Mesendoderm (in vitro differentiated cells): ENCODE measurements at places on chromosomes 13 and 19.

DNA sequence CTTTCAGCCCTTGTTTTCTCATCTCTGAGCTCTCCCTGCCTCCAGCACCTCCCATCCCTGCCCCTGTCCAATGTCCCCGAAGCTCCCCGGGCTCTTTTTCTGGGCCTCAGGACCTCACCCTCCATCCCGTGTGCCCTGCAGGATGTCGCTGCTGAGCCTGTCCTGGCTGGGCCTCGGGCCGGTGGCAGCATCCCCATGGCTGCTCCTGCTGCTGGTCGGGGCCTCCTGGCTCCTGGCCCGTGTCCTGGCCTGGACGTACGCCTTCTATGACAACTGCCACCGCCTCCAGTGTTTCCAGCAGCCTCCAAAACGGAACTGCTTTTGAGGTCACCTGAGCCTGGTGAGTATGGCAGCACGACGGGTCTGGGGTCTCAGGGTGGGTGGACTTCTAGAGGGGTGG lies 51.1 kb upstream of the CYP4F8 start:
- DNase-seq = no peak

GRCh38 chr13:66098931-66099628 lies 1131.1 kb downstream of the PCDH9 start:
- DNase-seq = no peak

- no peak for DNase-seq
These were observed 208.9 kb upstream of the TMTC4 start for GRCh38 chr13:100883453-100883852.

GRCh38 chr19:30896554-30896953 lies 452.7 kb downstream of the TSHZ3 start:
- DNase-seq = peak; percentile 94

DNA sequence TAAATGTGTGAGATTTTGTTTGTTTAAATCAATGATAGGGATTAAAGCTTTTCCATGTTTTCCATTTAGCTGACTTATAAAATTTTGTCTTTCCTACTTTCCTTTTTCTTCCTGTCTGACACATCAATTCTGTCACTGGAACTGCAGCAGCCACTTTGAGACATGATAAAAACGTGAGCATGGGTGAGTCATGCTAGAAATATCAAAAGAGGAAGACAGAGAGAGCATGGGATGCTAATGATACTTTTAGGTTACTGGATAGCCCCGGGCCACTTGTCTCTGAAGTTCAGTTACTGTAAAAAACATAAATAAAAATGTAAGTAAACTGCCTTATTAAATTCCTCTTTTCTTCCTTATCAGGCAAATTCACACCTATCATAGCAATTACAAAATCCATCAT lies 1332.0 kb upstream of the PCDH20 start:
- peak; percentile 51 for DNase-seq

DNA sequence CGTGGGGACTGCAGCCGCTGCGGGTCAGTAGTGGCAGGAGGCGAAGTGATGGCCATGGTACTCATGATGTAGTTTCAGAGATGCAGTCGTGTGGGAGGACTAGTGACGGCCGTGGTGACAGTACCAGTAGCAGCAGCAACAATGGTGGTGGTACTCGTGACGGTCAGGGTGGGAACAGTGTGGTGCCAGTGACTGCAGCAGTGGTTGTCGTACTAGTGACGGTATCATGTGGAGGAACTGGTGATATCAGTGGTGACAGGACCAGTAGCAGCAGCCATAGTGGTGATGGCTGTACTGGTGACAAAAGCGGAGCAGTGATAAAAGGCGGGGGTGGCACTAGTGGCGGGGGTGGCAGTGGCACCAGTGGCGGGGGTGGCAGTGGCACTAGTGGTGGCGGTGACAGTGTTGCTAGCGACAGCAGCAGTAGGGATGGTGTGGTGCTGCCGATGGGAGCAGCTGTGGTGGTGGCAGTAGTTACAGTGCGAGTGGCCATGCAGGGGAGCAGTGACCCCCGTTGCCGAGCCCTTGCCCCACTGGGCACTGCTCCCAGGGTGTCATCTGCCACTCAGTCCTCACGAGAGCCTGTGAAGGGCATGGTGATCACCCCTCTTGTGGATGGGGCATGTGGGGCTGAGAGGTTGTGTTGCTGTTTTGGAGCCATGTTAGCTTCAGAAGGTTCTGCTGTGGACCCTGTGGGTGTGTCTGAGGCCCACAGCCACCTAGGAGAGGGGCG lies 22.7 kb downstream of the ADPRHL1 start:
- no peak for DNase-seq

- DNase-seq = no peak
These were observed 11.3 kb upstream of the MPHOSPH8 start for GRCh38 chr13:19622193-19622592.

GRCh38 chr13:32669030-32669646 lies 82.9 kb downstream of the PDS5B start:
- DNase-seq = peak; percentile 65

DNA sequence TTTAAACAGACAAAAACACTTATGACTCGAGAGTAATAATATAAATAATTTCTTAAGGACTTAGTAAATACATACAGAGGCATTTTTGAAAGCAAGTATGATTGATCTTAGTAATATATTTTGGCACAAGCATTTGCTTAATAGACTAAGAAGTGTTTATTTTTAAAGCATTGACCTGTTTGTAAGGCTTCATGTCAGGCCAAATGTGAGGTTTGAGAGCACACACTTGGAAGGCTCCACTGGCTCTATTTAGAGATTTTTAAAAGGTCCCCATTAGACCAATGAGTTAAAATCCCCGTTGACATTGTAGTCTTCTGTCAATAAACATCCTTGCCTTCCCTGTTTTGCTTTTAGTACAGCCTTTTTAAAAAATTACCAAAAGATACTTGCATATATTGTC lies 50.4 kb downstream of the ATP8A2 start:
- no peak for DNase-seq

- DNase-seq = no peak
These were observed 5.3 kb upstream of the SLC35E1 start for GRCh38 chr19:16577531-16577985.

DNA sequence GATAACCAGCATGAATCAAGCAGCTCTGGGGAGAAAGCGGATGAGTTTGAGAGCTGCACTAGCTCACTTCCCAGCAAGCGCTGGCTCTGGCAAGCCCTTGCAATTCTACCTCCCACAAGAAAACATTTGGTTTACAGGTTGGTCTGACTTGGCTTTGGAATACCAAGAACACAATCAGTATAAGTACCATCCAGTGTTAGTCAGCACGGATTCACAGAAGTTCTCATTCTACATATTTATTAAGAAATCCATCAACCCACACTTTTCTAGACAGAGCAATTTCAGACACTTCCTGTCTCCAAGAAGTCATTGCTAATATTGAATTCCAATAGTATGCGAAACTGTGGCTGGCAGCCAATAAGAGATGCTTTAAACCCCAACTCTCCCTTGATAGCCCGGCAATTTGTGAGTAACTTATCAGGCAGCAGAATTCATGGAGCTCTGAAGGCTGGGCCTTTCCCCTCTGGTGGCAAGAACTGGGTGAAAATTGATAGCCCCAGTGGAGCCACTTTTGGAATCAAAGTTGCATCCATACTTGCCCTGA lies 59.4 kb upstream of the WASF3 start:
- no peak for DNase-seq

DNA sequence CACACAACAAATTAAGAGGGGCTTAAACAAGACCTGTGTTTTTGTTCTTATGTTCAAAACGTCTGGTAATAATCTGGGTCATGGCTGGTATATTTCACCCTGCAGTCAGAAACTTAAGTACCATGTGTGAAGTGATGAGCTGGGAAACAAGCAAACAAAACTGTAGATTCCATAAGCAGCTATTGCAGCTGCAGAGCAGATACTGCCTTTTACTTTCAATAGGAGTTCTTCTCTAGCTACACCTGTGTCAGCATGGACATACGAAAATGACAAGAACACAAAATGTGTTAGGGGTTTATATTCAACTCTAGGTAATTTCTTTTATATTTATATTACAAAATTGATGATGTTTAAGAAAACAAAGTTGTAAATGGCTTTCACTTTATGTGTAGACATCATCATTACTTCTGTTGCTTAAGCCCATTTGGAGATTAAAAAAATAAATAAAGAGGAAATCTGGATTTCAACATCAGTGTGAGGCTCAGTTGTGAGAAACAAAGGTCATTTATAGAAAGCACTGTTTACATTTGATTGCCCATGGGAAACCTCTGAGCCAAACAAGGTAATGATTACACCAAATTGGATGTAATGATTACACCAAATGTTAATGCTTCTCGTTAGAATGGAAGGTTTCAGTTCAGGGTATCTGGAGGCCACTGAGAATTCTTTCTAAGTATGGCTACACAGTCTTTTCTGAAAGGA lies 451.0 kb upstream of the SLC10A2 start:
- no peak for DNase-seq

- no peak for DNase-seq
These were observed 5.3 kb upstream of the ATG4D start for GRCh38 chr19:10538204-10538983.

- no peak for DNase-seq
These were observed 73.4 kb downstream of the SPACA7 start for GRCh38 chr13:112449545-112449930.

- no peak for DNase-seq
These were observed 9.9 kb upstream of the FUT5 start for GRCh38 chr19:5880196-5880595.

GRCh38 chr13:97911311-97912138 lies 42.0 kb upstream of the IPO5 start:
- peak; percentile 73 for DNase-seq

- no peak for DNase-seq
These were observed 93.1 kb downstream of the STOML3 start for GRCh38 chr13:38897521-38897920.

DNA sequence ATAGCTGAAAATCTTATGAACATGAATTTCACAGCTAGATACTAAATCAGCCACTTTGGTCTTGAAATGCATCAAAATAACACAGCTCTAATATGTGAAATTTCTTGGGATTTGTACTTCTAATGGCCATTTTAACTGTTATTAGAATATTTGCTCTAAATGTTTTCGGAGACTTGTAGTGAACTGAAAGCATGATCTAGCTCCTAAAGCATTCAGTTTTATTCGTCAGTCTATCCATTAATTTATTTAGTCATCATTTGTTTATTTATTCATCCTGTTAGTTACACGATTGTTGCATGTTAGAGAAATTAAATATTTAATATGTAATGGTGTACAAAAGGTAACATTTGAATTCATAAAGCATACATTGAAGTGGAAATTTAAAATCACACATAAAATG lies 1132.7 kb downstream of the SLITRK1 start:
- DNase-seq = no peak
